ENCODE measurements at places on chromosomes 13 and 19.

DNA sequence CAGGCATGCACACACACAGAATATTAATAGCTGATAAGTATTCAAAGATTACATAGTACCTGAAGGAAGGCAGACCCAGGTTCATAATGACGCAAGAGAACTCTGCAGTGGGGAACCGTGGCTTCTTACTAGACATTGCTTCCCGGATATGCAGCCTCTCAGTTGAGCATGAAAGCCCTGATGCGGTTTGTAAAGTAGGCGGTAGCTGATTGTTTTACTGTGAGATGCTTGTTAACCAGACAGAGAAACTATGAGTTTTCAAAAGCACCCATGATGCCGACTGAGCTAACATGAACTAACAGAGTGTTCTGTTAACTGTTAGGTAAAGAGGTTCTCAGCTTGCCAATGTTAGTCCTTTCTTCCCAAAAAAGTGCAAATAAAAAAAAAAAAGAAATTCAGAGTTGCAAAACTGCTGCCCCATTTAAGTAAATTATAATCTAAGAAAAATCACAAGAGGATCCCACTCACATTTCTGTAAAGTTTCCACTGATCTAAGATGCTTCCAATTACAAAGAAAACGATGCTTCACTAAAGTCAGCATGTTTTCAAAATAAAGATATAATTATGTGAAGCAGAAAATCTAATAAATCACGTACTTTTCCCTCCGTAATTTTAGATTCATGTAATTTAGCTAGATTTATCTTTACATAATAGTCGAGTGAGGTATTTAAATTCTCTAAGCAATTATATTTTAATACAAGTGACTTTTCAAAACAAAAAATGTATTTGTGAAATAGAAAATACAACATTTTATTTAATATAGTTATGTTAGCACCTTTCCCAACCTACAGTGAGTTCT is 2.2 kb downstream of the FLT1 start:
- DNase-seq, result no peak

DNA sequence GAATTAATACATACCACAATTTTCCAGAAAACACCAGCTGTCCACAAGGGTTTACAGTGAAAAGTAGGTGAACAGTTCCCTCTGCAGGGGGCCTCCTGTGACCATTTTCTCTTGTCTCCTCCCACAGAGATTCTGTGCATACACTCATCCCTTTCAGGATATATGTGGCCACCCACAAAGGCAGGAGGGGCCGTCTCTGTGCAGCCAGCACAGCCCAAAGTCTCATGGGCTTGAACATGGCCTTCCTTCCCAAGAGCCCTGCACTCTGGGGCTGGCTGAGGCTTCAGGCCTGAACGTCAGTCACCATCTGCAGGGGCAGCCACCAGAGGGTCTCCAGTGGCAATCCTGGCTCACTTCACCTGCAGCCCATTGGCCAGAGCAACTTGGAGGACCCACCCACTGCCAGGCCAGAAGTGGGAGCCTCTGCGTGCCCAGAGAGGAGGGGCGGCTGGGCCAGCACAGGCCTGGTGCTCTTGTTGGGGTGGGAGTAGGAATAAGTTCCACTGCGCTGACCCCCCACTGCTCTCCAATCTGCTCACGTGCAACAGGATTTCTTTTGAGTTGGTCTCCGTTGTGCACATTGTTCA is 25.1 kb downstream of the TMEM161A start:
- no peak for DNase-seq

GRCh38 chr13:24495151-24495729 is 17.3 kb downstream of the PARP4 start:
- no peak for DNase-seq

DNA sequence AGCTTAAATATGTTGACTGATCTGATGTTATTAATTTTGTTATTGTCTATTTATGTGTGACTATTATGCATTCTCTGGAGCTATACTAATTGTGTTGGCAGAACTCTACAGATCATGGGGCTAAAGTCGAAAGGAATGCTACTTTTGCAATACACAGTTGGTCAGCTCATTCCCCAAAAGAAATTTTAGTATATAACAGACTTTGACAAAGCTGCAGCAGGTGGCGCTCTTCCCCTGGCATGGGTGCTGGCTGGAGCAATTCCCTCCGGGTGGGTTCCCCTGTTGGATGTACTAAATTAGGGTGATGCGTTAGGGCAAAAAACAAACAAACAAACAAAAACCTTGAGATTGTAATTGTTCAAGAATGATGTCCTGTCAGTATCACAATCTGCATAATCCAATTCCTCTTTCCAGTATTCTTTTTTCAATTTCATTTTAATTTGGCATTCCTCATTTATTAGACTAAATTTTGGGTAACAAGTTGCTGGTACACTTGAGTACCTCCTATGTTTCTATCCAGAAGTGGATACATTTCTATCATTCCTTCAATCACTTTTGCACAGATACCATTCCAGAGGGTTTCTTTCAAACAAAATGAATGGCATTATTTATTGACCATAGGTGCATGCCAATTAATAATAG is 322.8 kb upstream of the EDNRB start:
- peak; percentile 26 for DNase-seq

DNA sequence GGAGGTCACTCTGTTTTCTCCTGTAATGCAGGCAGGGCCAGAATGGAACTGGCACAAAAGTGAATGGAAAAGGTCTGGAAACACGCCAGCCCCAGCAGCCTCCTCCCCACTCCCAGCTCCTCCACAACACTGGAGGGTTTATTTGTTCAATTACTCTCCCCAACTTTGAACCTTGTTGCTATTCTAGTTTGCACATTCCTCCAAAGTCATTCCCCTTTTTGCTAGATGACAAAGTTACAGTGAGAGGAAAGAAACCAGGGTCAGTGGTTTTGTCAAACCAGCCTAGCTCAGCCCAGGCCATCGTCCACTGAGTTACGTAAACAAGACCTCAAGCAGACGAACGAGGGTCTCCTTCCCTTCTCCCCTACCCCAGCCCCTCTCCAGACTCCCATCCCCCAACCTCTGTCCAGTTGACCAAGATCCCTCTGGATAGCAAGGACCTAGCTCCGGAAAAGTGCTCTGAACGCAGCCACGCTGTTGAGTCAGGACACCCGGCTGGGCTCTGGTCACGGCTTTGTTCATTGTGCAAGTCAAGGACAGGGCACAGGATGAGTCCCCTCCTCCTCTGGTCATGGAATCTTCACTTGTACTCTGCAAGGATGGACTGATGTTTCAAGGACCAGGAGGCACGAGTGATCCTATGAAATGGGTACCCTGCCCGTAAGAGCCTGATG is 180.0 kb downstream of the USP12 start:
- DNase-seq, result peak; percentile 37

- no peak for DNase-seq
Observed at GRCh38 chr19:56091066-56091490, 30.0 kb downstream of the ZNF787 start.

DNA sequence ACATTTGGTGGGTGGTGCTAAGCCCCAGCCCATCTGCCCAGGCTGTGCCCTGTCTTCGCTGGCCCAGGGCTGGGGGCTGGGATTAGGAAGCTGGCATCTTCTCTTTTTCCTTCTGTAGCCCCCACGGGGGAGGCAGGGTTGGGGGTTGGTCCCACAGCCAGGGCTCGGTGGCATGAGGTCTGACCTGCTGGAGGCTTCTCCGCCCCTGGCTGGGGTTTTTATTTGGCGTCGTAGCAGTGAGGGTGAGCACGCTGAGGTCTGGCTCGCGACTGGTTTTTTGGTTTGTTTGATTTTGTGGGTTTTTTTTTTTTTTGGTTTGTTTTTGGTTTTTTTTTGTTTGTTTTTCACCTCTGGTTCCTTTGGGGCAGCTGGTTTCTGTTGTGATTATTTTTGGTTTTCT is 14.7 kb downstream of the ZNF574 start:
- DNase-seq, result no peak

DNA sequence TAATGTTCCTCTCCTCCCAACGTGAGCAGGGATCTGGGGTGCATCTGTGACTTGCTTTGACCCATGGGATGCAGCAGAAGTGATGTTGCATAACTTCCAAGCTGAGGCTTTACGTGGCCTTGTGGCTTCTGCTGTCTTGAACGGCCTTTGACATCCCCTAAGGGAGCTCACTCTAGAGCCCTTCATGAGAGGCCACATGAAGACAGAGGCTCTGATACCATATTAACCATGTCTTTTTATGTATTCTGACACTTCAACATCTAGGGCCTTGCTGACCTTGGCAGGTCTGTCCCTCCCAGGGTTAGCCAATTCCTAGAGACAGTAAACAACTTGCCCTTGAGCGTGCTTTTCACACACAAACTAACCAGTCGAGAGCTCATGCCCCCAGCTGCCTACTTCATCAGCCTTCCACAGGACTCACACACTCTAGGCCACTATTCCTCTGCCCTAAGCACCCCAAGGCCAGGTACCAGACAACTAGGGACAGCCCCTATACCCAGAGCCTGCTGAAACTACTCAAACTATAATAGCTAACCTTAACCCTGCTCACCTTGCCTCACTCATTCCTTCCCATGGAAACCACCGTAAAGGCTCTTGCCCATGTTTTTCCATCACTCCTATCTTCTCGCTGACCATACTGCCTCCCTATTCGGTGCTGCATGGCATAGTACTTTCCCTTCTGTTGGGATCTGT is 45.4 kb downstream of the CCDC70 start:
- DNase-seq, result no peak

GRCh38 chr13:23752111-23753001 is 136.8 kb downstream of the MIPEP start:
- no peak for DNase-seq

GRCh38 chr19:41325640-41325946 is 15.6 kb downstream of the CCDC97 start:
- DNase-seq, result no peak

DNA sequence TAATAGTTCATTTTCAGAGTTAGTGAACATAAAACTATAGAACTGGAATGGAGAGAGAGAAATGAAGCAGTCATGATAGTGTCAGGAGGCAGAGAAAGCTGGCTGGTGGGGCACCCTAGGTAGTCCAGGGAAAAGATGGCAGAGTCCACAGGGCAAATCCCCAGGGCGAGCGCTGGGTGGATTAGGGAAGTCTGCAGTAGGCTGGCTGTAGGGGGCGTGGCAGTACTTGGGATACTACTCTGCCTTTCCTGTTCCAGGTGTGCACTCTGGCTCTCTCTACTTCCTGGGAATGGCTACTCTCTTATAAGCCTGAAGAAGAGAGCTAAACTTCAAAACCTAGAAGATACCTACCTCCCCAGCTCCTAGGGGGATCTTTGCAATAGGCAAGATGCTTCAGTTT is 232.9 kb upstream of the SLC10A2 start:
- DNase-seq, result no peak

GRCh38 chr13:43631106-43631505 is 155.7 kb downstream of the ENOX1 start:
- no peak for DNase-seq

DNA sequence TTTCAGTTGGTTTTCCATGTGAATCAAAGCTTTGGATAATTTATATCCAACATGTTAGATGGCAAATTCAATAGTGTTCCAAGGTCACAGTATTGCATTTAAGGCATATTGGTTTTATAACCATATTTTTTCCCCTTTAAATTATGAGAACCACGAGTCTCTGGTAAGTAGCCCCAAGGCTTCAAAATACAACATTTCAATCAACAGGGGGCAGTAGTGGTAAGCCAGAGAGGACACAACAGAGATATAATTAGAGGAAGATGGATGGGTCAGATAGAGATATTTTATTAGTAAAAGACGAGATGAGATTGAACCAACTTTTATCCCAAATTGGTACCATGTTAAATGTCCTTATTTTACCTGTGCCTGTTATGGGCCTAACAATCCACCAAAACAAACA is 53.1 kb downstream of the KL start:
- DNase-seq, result no peak

DNA sequence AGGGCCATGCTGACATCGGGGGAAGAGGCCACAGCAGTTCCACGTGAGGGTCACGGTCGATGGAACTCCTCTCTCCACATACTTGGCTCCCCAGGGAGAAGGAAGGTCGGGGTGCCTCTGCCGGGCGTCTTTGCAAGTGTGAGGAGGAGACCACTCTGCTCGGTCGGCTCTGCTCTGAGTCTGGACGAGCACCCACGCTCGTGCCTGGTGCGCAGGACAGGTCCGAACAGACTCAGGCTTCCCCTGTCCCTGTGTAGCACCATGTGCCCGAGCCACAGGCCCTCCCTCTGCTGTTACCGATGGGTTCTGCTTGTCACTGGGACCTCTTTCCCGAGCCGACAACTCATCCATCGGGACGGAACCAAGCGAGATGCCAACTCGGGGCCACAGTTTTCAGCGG is 35.1 kb downstream of the TMEM255B start:
- DNase-seq, result no peak

DNA sequence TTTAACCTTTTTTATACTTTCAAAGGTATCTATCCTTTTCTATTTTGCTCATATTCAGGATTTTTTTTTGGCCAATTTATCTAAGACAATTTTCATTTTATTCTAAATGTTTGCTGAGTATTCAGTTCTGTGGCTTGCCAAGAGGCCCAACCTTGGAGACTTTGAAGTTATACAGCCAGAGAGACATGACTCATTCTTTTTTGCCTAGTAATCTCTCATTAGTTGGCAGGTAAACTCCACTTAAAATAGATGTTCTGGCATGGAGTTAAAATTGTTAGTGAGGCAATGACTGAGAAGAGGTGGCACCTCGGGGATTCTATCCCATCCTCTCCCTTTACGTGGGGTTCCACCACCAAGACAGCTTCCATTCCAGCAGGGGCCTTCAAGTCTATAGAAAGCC is 213.8 kb downstream of the KCTD12 start:
- no peak for DNase-seq

- peak; percentile 19 for DNase-seq
Observed at GRCh38 chr13:32311188-32311897, 3.8 kb downstream of the ZAR1L start.

GRCh38 chr13:22569811-22570210 is 611.0 kb upstream of the SGCG start:
- no peak for DNase-seq

DNA sequence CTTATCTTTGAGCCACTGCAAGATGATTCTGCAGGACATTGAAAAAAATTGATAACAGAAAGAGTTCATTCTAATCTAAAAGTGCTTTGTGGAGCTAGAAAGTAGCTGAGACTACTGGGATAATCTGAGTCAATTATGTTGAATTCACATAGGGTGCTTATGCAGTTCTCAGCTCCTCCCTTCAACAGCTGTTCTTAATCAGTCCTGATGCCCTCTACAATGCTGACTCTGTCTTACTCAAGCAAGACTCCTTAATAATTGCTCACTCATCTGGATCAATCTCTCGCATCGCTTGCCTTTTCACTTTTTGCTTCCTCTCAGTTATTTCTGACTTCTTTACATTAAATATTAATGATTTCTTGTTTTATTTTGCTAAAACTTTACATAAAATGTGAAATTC is 182.1 kb downstream of the PCDH17 start:
- DNase-seq, result no peak

- no peak for DNase-seq
Observed at GRCh38 chr13:35140321-35140720, 198.3 kb downstream of the NBEA start.

All from femur (tissue), 1 donor.